ENCODE measurements at places on chromosomes 3 and 15.

DNA sequence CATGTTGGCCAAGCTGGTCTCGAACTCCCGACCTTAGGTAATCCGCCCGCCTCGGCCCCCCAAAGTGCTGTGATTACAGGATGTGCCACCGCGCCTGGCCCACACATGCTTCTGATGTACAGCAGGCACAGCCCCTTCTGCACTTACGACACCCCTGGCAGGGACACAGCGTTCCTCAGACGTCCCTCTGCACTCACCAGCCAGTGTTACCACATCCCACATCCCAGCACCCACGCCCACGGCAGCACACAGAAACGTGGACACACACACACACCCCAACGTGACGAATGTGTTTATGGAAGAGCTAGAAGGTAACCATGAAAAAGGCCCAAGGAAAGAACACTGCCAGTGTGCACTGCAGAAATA, 576 bp upstream of the RPAP1 start:
- no peak for DNase-seq

DNA sequence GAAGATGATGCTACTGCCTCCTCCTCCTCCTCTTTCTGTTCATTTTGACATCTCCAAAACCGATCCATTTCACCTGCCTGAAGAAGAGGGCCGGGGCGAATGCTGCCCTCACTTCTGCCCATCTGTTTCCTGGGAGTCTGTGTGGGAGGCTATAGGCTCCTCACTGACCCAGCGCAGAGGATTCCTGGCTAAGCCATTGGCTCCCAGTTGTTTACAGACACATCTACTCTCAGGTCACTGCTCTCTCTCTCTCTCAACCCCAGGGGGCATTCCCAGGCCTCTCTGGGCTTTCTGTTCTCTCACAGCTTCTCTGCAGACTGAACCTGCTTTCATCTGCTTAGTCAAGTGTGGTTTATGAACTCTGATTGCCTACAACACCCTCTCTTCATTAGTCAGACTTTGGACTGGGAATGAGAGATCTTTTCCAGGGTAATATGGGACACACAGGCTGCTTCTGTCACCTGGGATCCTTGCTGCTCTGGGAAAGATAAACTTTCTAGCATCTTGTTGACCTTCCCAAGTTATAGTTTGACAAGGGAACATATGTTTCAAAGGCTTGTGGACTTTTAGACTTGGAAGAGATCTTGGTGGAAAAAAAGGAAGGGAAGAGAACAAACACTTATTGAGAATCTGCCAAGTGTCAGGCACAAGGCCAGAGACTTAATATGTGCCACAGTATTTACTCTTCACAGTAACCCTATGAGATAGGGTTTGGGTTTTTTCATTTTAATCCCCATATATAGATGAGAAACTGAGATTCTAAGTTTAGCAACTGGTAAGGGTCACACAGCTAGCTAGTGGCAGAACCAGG, 30.2 kb upstream of the USP3 start:
- peak; percentile 54 for DNase-seq

GRCh38 chr3:161066930-161067329, 38.2 kb downstream of the B3GALNT1 start:
- DNase-seq: no peak

GRCh38 chr3:108589998-108590323, 439 bp downstream of the DZIP3 start:
- DNase-seq: no peak

- DNase-seq: no peak
Measured at GRCh38 chr3:72181251-72181650, 396.3 kb upstream of the PROK2 start.

GRCh38 chr15:94403331-94403730, 172.0 kb downstream of the MCTP2 start:
- no peak for DNase-seq

DNA sequence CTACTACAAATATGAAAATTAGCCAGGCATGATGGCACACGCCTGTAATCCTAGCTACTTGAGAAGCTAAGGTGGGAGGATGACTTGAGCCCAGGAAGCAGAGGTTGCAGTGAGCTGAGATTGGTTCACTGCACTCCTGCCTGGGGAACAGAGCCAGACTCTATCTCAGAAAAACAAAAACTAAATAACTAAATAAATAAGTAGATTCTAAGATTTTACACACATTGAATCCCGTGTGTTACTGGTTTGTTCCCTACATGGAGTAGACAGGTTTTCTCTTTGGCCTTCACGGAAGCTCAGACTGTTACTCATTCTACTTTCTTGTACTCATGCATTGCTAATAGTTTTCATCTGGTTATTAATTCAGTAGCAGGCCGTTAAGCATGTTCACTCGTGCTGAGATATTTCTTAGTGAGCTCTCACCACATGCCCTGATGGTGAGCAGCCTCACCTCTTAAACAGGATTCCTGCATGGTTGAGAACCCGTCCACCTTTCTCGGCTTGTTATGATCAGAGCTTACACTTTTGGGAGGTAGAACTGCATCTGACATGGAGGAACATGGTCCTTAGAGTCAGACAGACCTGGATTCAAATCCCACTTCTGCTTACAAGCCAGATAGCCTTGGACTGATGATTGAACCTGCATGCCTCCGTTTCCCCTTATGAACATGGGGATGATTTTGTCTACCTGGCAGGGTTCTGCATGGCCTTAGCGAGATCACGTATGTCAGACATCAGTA, 49.1 kb downstream of the CMTM7 start:
- no peak for DNase-seq

DNA sequence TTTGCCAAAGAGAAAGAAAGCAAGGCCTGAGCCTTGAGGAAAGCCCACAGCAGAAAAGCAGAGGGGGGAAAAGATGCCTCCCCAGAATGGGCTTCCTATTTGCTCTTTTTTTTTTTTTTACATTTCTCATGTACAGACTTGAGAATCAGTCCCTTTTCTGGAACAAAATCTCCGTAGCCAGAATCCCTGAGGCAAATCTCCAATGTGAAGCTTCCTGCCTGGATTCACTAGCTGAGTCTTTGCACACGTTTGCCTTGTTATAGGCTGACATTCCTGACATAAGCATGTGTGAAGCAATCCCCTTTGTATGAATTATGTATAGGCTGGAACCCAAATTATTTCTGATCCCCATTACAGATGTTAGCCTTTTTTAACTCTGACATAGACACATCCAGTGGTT, 52.2 kb upstream of the ACTL6A start:
- no peak for DNase-seq

- DNase-seq: no peak
Measured at GRCh38 chr3:78427303-78427702, 1340.5 kb downstream of the ROBO1 start.

DNA sequence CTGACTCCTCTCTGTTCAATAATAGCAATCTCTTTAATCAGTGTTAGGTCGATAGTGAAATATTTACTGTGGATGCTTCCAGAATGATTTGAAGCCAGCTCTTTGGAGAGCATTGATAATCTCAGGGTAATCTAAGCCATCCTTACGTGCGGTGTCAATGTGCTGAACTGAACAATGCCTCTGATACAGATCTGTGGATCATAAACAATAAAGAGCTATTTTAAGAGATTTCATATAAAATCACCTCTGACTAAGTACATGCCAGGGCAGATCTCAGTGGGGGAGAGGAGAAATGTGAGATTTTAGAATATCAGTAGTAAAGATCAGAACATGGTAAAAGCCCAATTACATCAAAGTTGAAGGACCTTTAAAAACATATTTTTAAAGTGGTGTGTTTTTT, 319.3 kb upstream of the GBE1 start:
- DNase-seq: no peak

- no peak for DNase-seq
Measured at GRCh38 chr3:31765871-31766270, 215.2 kb downstream of the OSBPL10 start.

DNA sequence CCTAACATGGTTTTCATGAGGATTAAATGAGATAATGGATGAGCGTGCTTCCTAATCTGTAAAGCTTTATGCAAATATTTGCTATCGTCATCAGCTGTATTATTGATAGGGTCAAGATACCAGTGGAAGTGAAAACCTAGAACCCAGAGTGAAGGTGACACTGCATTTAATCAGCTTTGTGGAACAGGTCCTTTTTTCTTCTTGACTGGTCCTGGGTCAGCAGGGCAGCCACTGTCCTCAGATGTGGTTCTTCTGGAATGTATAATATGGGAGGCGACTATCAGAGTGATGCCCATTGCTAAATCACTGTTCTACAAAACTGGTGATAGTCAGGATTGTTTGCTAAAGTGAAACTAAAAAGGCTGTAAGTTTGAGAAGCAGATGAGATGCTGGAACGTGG, 41.4 kb downstream of the SORD start:
- no peak for DNase-seq

GRCh38 chr3:114370537-114371174, 76.8 kb downstream of the TIGIT start:
- DNase-seq: no peak

- DNase-seq: no peak
Measured at GRCh38 chr15:36567445-36567844, 12.0 kb upstream of the CDIN1 start.

DNA sequence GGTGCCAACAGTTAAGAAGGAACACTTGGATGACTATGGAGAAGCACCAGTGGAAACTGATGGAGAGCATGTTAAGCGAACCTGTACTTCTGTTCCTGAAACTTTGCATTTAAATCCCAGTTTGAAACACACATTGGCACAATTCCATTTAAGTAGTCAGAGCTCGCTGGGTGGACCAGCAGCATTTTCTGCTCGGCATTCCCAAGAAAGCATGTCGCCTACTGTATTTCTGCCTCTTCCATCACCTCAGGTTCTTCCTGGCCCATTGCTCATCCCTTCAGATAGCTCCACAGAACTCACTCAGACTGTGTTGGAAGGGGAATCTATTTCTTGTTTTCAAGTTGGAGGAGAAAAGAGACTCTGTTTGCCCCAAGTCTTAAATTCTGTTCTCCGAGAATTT, 3.0 kb downstream of the SKIL start:
- no peak for DNase-seq

GRCh38 chr3:66411961-66412887, 88.6 kb downstream of the LRIG1 start:
- DNase-seq: no peak

GRCh38 chr15:96750361-96750760, 419.9 kb downstream of the NR2F2 start:
- no peak for DNase-seq

- DNase-seq: no peak
Measured at GRCh38 chr3:90253131-90253530, 1145.7 kb downstream of the EPHA3 start.

GRCh38 chr15:77637851-77638692, 5.4 kb upstream of the LINGO1 start:
- DNase-seq: no peak

- DNase-seq: no peak
Measured at GRCh38 chr15:71115567-71116351, 488 bp downstream of the THSD4 start.

DNA sequence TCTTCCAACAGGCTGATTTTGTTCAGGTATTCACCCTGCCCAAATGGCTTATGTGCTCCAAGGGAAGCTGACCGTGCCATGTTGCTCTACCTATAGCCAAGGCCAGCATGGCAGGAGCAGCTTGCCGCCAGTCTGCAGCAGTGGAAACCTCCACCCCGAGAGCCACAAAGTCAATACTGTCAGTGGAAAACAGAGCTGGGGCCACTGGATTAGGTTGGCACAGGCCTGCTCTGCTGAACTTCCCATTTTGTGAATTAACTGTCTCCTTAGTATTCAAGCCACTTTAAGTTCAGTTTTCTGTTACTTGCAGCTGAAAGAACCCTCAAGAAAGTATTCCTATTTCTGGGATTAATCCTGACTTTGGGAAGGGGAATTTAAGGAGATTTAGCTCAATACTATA, 63.8 kb upstream of the XCR1 start:
- DNase-seq: no peak

DNA sequence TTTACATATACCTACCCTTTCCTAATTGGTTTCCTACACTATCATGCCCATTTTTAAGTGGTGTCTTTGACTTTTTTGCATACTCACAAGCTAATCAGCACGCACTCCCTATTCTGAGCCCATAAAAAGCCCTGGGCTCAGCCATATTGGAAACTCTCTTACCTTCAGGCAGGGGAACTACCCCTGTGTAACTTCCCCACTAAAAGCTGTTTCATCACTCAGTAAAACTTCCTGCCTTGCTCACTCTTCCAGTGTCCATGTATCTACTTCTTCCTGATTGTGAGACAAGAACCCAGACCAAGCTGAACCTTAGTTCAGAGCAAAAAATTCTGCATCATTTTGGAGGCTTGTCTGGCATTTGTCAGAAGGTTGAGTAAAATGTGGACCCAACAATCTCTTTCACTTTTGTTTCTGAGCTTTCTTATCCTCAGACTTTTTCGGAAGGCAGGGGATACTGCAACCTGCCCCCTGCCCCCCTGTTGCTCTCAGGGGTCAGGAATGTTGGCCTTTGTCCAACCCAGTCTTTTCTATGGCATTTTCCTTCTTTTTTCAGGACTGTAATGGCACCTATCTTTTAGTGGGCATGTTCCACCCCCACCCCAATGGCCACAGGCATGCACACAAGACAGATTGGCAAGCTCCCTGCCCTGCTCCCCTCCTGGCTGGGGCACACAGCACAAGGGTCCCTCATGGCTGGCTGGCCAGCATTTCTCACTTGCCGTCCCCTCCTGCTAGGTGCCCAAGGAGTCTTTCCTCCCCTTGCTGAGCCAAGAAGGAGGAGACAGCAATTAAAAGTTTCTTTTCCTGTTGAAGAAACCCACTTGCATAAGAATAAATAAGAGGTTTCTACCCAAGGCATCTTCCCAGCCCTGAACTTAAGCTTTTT, 26.3 kb upstream of the TMEM45A start:
- DNase-seq: no peak

- peak; percentile 26 for DNase-seq
Measured at GRCh38 chr15:90002428-90002844, 1.3 kb downstream of the ZNF710 start.

DNA sequence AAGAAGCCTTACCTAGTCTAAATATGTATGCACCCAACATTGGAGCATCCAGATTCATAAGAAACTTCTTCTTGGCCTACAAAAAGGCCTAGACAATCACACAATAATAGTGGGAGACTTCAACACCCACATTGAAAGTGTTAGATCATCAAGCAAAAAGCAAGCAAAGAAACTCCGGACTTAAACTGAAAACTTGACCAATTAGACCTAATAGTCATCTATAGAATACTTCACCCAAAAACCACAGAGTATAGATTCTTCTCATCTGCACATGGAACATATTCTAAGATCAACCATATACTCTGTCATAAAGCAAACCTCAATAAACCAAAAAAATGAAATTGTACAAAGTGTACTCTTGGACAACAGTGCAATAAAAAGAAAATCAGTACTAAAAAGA, 22.3 kb upstream of the OR5K4 start:
- DNase-seq: no peak

DNA sequence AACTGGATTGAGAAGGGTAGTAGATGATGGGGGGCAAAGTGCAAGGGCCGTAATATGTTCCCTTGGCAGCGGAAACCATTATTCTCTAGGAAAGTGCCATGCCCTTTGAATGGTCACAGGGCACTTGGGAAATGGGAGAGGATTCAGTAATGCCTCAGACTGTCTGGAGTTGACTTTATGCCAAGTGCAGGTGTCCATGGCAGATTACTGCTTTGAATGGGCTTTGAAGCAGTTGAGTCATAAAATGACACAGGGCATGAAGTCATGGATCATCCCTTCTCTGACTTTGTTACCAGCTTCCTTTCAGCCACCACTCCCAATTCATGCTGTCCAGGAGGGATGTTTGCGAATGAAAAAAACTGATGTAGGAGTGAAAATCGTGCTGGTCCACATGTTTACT, 20.1 kb downstream of the AADACL2 start:
- DNase-seq: no peak

- DNase-seq: no peak
Measured at GRCh38 chr15:34724481-34724880, 30.3 kb downstream of the GJD2 start.

Data from activated CD8-positive, alpha-beta memory T cell treated with anti-CD3 and anti-CD28 coated beads, Interleukin-2, amount 50 U/mL, for 4 hours (primary cell).